SHP77 treated with DMSO at 0.1 percent for 48 hours (cell line): ENCODE measurements at places on chromosomes 5 and 9.

DNA sequence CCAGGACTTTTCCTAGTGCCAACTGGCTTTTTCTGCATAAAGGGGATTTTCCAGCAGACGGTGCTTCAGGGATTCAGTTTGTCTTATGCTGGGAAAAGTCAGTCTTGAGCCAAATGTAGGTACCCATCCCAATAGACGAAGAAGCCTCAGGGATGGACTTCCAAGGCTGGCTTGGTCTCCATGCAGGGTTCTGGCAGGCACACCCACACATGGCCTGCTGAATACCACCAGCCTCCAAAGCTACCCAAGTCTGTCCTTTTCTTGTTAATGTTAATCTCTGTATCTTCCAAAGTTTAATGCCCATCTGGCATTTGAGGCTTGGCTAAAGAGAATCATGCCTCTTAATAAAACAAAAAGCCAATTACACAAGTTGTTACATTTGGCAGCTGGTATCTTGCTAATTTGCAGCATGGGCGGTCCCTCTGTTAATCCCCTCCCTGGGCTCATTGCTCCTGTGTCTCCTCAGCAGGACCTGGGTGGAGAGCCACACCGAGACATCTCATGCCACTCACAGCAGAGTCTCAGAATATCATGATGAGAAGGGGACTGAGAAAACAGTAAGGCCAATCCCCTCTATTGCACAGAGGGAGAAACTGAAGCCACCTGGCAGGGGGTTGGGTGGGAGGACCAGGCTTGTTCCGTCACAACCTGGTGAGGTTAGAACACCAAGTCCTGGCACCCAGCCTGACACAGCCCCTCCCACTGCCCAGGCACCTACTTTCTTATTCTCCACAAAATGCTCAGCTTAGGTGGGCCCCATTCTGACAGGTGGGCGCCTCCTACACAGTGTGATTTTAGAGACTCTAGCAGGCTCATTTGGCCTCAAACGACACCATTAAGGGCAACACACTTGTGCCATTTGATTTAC is 243.2 kb downstream of the FSTL4 start:
- no peak for DNase-seq

DNA sequence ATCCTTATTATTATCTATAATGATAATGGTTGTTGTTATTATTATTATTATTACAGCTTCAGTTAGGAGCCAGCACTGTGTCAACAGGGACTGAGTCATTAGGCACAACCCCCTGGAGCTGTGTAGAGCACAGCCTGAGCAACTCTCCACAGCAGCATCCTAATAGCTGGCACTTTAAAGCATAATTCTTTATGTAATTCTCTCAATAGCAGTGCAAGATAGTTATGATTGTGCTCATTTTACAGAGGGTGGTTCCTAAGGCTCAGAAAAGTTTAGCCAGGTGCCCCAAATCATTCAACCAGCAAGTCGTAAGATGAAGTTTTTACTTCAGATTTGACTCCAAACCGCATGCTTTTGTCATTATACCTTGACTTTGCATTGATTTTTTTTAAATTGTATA is 390.3 kb downstream of the ANXA1 start:
- DNase-seq = no peak

- no peak for DNase-seq
Measured at GRCh38 chr5:131671994-131672655, 37.1 kb upstream of the RAPGEF6 start.

DNA sequence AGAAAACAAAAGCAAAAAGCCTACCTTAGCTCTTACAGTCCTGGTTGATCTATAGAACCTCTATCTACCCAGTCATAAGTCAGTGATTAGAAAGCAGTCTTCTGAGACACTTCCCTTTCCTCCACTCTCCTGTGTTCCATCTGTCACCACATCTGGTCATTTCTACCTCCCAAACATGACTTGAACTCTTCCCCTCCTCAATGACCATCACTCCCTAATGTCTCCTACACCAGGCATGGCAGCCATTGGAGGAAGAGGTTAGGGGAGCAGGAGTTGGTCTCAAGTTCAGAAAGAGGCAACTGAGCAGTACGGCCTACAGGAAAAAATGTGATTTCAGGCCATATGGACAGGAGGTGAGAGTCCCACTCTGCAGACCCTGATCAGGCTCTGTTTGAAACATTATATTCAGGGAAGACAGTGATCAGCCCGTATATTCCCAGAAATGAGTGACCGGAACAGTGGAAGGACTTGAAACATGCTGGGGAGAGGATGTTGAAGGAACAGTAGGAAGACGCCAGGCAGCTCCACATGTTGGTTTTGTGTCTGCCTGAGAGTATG is 12.0 kb downstream of the ABLIM3 start:
- no peak for DNase-seq

- no peak for DNase-seq
Measured at GRCh38 chr9:73031350-73031749, 78.5 kb upstream of the ALDH1A1 start.
